ENCODE measurements at places on chromosomes 3 and 15.

DNA sequence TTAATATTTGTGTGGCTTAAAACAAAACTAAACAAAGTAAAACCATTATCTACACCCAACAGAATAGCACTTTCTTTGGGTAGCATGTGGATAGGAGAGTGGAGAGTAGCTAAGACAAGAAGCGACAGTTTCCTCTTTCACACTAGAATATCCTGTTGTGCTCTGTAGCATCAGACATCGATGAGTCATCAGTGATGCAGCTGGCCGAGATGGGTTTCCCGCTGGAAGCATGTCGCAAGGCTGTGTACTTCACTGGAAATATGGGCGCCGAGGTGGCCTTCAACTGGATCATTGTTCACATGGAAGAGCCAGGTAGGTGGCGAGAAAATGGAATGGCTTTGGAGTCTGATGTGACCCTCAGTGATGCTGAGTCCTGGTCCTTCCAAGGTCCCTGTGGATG lies 108.1 kb downstream of the USP13 start:
- DNase-seq, result no peak

DNA sequence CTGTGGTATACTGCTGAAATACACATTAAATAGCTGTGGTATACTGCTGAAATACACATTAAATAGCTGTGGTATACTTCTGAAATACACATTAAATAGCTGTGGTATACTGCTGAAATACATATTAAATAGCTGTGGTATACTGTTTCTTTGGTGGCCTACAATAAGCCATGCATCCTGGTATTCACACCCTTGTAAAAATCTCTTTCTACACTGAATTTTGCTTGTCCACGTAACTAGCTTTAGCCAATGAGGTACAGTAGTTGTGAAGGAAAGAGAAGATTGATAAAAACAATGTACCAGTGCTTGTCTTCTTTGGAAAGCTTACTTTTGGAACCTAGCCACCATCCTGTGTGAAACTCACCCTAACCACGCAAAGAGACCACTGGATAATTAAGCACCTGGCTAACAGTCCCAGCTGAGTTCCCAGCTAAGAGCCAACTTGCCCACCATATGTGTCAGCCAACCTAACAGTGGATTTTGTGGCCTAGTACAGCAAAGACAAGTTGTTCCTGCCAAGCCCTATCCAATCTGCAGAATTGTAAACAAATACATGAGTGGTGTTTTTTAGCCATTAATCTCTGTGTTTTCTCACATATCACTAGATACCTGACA lies 103.4 kb upstream of the MELTF start:
- DNase-seq, result no peak

GRCh38 chr3:171971919-171972514 lies 67.4 kb upstream of the FNDC3B start:
- no peak for DNase-seq

GRCh38 chr3:94716326-94717018 lies 653.6 kb downstream of the NSUN3 start:
- no peak for DNase-seq

DNA sequence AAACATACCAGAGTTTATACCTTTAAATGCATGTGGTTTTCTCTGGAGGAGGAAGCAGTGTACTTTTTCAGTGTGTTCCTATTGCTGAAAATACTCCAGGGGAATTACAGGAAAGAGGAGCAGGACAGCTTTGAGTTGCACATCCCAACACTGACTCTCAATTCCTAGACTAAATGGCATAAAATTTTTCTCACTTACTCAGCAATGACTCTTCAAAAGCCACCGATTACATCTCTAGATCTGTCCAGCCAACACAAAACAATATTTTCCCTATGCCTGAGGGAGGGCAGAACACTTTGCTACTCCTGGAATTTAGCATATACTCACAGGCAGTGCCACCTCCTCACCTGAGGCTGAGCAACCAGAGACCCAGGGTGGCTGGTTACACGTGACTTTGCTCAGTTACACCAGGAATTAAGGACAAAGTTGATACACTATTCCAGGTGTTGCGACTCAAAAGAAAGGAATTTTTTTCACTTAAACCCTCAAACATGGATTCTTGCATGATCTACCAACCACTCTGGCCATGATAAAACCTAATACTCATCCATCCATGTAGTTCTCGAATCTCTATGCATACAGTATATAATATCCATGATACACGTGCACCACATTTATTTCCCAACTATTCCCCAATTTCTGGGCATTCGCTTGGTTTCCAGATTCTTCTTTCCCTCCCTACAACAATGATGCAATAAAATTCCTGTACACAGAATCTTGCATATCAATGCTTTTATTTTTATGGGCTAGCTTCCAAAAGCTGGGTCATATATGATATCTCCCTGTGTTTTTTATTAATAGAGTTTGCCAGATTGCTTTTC lies 194.6 kb downstream of the THRB start:
- no peak for DNase-seq

DNA sequence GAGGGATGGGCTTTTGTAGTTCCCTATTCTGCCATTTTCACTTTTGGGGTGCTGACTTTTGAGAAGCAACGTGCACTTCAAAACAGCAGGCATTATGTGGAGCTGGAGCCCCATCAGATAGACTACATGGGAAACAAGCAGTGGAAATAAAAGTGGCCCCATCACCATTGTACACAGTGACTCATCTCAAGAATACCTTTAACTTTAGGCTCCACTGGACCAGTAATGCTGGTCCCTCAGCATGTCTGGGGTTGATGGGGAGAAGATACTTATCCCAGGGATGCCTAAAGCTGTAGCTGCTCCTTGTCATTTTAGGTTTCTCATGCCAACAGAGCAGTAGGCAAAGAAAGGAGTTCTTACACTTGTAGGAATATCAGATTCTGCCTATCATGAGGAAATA lies 45.0 kb downstream of the LSM3 start:
- DNase-seq, result no peak

GRCh38 chr3:98540346-98540745 lies 8.6 kb downstream of the GPR15 start:
- no peak for DNase-seq

GRCh38 chr3:193825617-193826016 lies 232.6 kb downstream of the OPA1 start:
- no peak for DNase-seq

- DNase-seq, result no peak
These were observed 99.9 kb downstream of the GABRG3 start for GRCh38 chr15:27070841-27071240.

- peak; percentile 42 for DNase-seq
These were observed 23.4 kb upstream of the SEC13 start for GRCh38 chr3:10344147-10344943.

DNA sequence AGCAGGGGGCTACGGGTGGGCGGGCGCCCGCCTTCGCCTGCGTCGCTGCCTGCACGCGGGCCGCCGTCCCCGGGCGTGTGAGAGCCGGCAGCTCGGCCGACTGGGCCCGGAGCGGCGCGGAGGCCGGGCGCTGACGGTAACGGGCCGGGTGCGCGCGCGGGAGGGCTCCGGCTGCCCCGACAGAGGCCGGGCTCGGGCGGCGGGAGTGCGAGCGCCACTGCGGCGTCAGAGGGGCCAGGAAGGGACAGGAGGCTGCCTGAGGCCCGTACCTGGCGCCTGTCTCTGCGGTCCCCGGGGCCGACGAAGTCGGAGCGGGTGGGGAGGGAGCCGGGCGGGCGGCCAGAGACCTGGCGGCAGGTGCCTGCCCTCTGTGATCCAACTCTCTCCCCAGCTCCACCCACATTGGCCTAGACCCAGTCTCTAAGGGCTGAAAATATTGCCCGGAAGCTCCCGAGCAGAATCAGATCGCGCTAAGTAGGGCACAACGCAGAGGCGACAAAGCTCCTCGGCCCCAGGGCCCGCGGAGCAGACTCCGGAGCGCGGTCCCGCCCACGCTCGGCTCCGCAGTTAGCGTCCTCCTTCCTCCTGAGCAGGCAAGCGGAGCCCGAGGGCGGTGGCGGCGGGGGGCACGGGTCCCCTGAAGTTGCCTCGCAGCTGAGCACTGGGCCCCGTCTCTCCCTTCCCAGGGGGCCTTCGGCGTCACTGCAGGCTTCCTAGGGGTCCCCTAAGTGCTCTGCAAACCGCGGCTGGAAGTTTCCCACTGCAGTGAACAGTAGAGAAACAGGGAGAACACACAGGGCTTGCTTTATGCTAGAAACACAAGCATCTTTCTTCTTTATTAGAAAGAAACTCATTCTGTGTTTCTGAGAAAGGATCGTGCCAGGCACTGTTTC lies at the start of gene MAN2A2:
Gene MAN2A2 (plus strand): TSS at position 463 of the 893 bp plus-strand sequence. CDS start 906 bp downstream, outside the sequence.
- peak; percentile 77 for DNase-seq

Data from activated CD4-positive, alpha-beta T cell treated with anti-CD3 and anti-CD28 coated beads, Interleukin-2, amount 50 U/mL, for 4 hours (primary cell).